CD4-positive, alpha-beta T cell treated with Interleukin-6 at 100 ng/mL for 8 hours (primary cell): ENCODE measurements at places on chromosomes 2 and 18.
A peak's percentile ranks its signal among the peaks of the same experiment; 100 is the strongest.

DNA sequence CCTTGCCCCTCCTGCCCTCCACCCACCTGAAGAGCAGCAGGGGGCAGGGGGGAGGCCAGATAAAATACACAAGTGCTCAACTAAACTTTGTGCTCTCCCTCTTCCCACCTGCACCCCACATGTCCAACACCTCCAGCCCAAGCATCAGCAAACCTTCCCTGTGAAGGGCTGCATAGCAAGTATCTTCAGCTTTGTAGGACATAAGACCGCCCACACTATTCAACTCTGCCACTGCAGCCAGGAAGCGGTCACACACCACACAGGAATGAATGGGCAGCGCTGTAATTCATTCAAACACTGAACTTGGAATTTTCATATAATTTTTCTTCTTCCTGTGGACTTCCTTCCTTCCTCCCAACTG lies 27.5 kb downstream of the TFCP2L1 start:
- DNase-seq, result no peak

DNA sequence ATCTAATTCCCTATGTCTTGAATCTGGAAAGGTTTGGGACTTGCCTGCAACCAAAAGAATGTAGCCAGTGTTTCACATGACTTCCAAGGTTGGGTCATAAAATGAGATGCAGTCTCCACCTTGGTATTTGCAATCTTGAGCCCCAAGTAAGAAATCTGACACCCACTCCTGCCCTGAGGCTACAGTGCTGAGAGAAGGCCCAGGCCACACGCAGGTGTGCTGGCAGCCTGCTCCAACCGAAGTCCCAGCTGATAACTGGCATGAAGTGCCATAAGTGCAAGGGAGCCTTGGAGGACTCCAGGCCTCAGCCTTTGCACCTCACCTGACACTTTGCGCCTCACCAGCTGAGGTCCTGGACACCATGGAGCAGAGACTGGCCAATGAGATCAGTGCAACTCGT lies 182.7 kb downstream of the ANAPC1 start:
- no peak for DNase-seq

- DNase-seq, result no peak
Measured at GRCh38 chr2:201167546-201167945, 15.4 kb upstream of the CASP10 start.

GRCh38 chr2:234881413-234882241 lies 70.2 kb upstream of the SH3BP4 start:
- DNase-seq, result no peak

GRCh38 chr2:169662744-169663143 lies 31.5 kb downstream of the CFAP210 start:
- DNase-seq, result no peak

GRCh38 chr2:110805894-110806452 lies 73.6 kb downstream of the ACOXL start:
- DNase-seq, result no peak

DNA sequence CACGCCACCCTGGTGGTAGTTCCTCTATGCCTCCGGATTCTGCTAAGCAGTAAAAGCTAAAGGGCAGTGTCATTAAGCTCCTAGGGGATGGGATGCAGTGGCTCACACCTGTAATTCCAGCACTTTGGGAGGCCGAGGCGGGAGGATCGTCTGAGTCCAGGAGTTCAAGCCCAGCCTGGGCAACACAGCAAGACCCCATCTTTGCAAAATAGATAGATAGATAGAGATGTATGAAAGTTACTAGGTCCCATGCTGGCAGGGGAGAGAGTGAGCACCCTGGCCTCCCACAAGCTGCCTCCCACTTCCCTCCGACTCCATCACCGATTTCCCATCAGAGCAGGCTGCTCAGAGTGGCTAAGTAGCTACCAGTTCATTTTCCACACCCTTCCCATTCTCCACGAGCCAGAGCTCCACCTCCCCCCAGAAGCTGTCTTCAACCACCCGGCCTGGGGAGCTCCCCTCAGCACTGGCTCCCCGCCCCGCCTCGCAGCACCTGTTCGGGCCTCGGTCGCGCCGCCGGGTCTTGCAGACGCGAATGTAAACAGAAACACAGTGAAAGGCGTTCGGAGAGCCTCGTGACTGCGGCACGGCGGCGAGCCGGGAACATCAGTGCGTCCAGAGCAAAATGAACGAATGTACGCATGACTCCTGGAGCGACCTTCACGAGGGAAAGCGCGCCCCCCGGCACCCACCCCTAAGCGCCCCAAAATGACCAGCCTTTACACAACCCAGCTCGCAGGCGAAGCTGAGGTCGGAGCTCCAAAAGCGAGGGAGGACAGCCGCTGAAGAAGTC lies 598 bp upstream of the CEP68 start:
- DNase-seq, result no peak

GRCh38 chr18:25284861-25285550 lies 67.0 kb downstream of the ZNF521 start:
- no peak for DNase-seq

DNA sequence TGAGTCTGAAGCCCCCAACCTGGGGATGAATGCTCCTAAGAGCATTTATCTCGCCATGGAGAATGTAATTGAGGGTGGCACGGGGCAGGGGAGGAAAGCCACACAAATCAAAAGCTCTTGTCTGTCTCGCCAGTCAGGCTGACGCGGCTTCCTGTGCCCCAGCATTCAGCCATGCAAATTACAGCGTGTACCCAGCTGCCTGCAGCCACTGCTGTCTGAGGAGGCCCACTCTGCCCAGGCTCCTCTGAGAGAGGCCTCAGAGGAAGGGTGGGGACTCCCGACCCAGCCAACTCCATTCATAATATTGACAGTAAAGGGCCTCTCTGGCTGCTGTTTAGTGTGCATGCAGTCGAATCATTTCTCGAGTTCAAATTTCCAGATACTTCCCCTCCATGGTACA lies 22.0 kb downstream of the SMAD7 start:
- peak; percentile 76 for DNase-seq

DNA sequence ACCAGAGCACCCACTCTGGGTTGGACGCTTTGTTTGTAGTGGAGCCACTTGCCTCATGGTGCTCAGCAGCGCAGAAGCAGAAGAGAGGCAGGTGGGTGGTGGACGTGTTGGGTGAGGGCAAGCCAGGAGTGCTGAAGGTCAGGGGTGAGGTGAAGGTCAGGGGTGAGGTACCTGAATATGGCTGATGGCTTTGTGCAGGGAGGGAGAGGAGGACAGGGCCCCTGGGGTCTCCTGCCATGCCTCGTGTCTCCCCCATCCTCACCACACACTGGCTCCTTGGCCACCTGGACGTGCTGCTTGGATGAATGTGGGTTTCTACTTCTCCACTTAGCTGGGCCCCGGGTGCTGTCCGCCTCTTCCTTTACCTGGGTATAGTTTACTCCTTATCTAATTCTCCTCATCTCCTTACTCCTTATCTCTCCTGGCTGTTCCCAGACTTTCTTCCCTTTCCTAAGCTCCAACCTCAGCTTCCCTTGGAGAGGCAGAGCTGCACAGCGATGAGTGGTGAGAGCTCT lies 68.1 kb downstream of the DYSF start:
- no peak for DNase-seq

DNA sequence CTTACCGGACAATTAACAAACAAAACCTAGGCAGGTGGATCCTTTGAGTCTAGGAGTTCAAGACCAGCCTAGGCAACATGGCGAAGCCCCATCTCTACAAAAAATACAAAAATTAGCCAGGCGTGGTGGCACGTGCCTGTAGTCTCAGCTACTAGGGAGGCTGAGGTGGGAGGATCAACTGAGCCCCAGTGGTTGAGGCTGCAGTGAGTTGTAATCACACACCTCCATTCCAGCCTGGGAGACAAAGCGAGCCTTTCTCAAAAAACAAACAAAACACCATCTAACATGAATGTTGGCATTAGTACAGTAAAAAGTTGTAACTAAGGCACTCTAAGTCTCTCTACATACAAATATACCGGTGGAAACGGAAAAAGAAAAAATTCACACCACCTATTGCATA lies 5.3 kb downstream of the SP3 start:
- no peak for DNase-seq

DNA sequence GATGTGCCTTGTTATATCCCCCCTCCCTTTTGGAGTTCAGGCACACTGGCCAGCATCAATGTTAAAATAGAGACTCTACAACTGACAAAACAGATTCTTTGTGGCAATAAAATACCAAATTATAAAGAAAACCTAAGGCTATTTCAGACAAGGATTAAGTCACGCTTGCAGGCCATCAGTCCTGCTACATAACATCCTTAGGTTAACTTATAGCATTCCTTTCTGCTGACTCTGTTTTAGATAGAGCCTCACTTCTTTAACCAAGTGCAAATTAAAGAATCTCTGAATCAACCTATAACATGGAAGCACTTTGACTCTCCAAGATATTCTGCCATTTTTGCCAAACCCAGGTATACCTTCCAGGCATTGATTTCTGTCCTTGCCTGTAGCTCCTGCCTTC lies 784.6 kb downstream of the RNF144A start:
- no peak for DNase-seq

DNA sequence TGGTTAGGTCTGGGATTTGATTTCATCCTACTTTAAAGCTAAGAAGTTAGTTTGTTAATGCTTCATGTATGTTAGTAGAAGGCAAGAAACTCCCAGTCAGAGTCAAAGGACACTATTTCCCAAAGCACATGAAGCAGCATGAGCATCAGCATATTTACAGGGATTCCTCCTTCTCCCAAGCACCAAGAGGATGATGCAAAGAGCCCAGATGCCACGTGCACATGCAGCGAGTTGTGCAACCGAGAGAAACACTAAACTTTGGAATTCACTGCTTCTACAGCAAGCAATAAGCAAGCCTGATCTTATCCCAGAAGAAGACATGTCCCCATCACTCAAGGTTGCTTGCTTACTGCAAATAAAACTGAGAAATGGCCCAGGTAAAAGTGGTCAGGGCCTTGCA lies 32.5 kb downstream of the CPO start:
- no peak for DNase-seq

DNA sequence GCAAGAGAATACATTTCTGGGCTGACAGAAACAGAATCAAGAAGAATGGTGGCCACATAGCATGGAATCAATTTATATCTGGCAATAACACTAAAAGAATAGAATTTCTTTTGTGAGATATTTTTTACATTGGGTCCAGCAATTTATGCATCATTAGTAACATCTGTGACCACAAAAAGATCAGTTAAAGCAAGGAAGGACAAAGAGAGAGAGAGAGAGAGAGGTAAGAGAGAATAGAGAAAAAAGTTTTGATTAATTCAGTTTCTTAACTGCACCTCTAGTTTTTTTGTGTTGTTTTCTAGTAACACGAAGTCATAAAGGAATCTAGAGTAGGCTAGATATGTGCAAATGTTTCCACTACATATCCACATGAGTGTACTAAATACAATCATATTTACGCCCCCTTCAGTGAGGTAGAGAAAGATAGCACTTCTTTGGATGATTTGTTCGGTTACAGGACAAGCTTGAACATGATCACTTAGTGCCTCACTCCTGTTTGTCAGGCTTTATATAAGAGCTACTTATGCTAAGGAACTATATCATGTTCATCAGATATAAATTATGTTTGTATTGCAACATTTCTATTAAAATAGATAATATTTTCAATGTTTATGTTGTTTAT lies 247.4 kb upstream of the COL3A1 start:
- DNase-seq, result no peak

GRCh38 chr2:154261473-154262027 lies 389.8 kb downstream of the GALNT13 start:
- DNase-seq, result no peak

DNA sequence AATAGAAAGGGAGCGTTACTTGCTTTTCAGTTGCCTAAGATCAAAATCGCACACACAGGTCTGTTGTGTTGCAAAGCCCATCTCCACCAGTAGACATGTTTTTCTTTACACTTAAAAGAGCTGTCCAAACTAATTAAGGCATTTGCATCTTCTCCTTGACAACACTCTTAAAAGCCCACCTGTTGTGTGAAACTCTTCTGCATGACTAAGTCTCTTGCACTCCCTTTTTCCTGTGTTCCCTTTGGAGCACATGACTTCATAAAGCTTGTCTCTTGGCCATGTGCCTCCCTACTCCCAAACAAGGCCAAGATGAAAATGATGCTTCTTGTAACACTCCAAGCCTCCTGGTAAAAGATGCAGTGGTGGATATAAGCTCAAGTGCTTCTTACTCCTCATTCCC lies 26.1 kb downstream of the PID1 start:
- no peak for DNase-seq

GRCh38 chr2:90076311-90076710 lies 1384.8 kb downstream of the RPIA start:
- DNase-seq, result no peak

- DNase-seq, result no peak
Measured at GRCh38 chr2:207584952-207585351, 40.2 kb downstream of the METTL21A start.

DNA sequence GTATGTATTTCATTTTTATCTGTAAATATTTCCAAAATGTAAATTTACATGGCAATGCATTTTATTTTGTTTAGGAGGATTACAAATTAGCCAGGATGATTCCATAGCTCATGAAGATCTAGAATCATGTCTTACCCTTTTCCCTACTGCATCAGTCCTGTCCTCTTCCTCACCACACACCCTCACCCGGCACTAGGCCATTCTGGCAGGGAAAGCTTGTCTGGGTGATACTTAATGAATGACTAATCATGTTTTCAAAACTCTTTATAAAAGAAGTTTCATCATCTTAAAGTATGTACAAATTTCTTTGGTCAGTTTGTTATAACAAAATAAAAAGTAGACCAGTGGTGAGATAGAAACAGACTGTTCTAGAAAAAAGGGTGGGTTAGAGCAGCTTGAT lies 283.3 kb upstream of the VWC2L start:
- no peak for DNase-seq

GRCh38 chr2:111652038-111652437 lies 232.0 kb downstream of the ANAPC1 start:
- DNase-seq, result no peak

DNA sequence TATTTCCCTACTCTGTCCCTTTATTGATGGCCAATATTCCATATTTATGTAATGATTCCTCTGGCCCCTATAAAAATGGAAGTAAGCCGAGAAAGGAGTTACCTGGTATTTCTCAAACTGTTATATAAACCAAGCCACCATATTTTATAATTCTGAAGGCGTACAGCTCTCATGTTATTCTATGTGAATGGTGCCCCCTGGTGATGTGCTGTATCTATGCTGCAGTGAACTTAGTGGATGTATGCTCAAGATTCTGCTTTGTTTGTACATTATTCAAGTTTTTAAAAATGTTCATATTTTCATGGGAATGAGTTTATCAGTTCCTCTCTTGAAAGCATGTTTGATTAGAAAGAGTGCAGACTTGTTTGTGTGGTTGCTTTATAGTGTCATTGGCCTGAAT lies 194.5 kb upstream of the LRRTM1 start:
- no peak for DNase-seq

DNA sequence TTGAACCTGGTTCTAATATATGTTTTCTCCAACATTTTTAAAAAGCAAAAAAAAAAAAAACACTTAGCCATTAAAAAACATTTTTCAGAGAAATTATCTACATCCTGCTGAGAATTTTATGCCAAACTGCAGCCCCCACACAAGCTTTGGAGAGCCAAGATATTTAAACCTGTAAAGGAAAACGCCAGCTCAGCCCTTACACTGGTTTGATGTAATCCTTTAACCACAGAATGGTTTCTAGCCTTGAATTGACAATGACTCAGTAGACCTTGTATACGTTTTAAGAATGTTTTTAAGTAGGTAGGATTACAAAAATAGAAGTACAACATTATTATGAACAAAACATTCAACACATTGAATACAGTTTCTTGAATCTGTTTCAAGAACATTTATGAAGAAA lies 113.6 kb downstream of the BABAM2 start:
- DNase-seq, result no peak
